ENCODE measurements at places on chromosomes 1 and 21.

GRCh38 chr1:160578175-160578524 lies 1.1 kb downstream of the CD84 start:
- no peak for DNase-seq

- DNase-seq = peak; percentile 89
Observed at GRCh38 chr1:24702511-24703293, 42.5 kb upstream of the CLIC4 start.

GRCh38 chr1:229625071-229625914 lies 629 bp downstream of the TAF5L start:
- DNase-seq = peak; percentile 70

DNA sequence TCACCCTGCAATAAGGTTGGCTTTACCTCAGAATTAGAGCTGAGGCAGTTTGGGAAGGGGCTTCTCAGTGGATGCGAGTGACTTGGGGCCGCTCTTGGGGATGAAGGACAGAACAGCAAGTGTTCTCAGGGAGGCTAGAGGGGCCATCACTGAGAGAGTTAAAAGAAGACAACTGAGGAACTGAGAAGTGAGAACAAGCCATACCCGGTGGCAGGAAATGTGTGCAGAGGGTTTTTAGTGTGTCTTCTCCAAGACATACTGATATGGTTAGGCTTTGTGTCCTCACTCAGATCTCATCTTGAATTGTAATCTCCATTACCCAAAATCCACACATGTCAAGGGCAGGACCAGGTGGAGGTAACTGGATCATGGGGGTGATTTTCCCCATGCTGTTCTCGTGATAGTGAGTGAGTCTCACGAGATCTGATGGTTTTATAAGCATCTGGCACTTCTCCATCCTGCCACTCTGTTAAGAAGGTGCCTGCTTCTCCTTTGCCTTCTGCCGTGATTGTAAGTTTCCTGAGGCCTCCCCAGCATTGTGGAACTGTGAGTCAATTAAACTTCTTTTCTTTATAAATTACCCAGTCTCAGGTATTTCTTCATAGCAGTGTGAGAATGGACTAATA lies 75.8 kb downstream of the PCBP3 start:
- no peak for DNase-seq

DNA sequence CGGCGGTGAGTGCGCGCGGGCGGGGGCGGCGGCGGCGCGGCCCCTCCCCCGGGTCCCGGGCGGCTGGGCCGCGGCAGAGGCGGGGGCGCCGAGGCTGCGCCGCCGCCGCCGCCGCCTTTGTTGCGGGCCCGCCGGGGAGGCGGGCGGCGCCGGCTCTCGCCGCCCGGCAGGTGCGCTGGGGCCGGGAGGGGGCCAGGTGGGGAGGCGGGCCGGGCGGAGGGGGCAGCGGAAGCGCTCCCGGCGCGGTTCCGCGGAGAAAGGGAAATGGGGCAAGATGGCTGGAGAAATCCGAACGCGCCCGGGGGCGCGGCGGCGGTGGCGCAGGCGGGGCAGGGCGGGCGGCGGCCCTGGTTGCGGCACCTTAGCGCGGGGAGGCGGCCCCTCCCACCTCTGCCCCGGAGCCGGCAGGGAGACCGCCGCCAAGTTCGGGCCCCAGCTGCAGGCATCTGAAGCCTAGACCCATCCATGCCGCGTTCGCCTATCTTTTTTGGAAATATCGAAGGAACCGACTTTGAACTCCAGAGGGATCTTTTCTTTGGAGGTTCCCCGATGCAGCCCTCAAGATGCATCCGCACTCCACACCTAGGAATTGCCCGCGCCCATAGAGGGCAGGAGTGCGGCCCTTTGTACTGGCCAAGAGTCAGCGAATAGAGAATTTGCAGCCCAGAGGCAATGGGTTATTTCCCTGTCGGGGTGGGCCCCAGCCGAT lies 479 bp downstream of the POGK start:
- DNase-seq = peak; percentile 74

GRCh38 chr1:53737648-53738204 lies 1.2 kb downstream of the GLIS1 start:
- peak; percentile 63 for DNase-seq

DNA sequence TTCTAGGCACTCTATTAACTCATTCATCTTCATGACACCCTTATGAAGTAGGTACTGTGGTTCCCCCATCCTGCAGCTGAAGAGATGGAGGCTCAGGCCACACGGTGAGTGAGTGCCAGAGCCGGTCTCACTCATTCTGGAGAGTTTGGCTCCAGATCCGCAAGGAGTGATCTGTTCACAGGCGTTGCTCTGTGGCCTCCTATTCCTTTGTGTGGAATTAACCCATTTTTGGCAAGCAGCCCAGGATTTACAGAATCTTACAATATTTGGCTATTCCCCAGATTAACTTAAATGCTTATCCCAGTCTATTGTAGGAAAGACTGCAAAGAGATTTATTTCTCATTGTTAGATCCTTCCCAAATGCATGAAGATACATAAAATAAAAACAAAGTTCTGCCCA lies 29.6 kb downstream of the KIAA0040 start:
- DNase-seq = peak; percentile 30

- DNase-seq = no peak
Observed at GRCh38 chr1:18290740-18291412, 183.3 kb downstream of the IGSF21 start.

GRCh38 chr1:224585051-224585450 lies 31.1 kb upstream of the CNIH3 start:
- DNase-seq = no peak

DNA sequence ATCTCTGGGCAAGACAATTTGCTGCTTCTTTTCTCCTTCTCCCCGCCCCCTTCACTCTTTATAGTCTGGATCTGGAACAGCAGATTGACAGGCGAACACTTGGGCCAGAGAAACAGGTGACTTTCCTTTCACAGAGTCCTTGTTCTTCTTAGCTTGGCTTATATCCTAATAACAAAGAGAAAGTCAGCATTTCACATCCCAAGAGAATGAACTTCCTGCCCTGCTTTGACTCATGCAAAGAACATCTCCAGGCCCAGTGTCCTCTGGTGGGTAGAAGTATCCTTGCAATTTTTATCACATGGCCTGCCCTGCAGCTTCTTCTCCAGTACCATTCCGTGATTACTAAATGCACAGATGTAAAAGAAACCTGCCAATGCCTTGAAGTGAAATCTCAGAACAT lies 764.4 kb downstream of the ADGRL2 start:
- peak; percentile 80 for DNase-seq

DNA sequence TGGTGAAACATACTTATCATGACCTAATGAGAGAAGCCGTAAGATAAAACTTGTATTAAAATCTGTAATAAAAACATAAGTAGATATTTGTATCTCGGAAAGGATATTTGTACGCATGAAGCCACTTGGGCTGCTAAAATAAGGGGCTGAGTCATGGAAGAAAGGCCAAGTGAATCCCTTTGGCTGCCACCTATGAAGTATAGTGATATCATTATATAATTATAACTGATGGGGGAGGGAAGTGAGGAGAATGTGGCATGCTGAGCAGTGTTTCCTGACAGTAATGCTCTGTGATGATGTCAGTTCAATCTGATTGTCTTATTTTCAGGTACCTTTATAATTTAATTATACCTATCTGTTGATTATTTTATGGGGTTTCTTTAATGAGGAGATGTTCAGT lies 13.6 kb downstream of the RWDD3 start:
- DNase-seq = no peak

DNA sequence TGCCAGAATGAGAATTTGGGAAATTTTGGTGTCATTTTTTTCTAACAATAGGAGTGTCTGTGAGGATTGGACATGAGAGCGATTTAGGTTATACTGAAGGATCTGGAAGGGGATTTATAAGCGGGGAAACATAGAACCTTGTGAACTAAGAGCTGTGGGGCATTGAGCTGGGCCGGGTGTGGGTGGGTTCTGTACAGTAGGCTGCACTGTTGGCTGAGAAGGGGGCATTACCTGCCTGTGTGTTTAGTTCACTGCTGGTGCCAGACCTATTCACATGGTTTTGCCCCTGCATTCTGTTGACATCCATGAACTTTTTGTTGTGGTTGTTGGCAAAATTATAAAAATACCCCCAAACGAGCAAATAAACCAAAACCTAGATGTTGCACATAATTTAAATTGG lies 8.8 kb downstream of the PBX1 start:
- no peak for DNase-seq

- no peak for DNase-seq
Observed at GRCh38 chr1:8746554-8746953, 70.9 kb downstream of the RERE start.

DNA sequence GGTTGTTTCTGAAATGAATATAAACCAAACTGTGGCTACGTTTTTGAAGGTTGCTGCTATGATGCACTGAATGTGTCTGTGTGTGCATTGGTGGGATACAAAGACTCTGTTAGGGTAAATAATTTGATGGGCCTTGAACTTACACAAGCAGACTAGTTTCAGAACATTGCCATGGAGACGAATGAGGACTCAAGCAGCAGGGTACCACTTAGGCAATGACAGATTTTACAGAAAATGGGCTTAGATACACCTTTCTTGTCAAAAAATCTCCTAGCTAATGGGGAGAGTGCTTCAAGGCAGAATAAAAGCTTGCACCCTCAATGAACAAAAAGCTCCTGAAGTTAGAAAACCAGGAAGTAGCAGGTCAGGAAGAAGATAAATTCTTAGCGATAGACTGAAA lies 55.7 kb downstream of the IER5 start:
- no peak for DNase-seq
